Aorta (tissue), 5 donors: ENCODE measurements at places on chromosomes 3 and 15.

DNA sequence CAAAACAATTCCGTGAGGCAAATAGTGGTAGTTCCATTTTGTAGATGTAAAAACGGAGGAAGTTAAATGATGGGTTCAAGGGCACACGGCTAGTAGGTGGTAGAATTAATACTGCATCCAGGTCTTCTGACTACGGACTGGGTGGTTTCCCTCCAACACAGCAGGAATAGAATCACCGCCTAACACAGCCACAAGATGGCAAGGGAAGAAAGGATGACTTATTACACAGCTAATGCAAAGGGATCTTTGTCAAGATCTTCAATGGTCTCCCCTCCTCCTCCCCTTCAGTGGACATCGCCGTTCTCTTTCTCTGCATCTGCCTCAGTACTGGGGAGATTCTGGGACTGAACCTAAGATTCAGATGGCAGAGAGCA, 524 bp upstream of the TOPBP1 start:
- DNase-seq: no peak

- DNase-seq: peak; percentile 47
Measured at GRCh38 chr3:183811638-183812037, 13.7 kb downstream of the MAP6D1 start.

- no peak for DNase-seq
Measured at GRCh38 chr15:60396560-60396957, 1.2 kb downstream of the ANXA2 start.

DNA sequence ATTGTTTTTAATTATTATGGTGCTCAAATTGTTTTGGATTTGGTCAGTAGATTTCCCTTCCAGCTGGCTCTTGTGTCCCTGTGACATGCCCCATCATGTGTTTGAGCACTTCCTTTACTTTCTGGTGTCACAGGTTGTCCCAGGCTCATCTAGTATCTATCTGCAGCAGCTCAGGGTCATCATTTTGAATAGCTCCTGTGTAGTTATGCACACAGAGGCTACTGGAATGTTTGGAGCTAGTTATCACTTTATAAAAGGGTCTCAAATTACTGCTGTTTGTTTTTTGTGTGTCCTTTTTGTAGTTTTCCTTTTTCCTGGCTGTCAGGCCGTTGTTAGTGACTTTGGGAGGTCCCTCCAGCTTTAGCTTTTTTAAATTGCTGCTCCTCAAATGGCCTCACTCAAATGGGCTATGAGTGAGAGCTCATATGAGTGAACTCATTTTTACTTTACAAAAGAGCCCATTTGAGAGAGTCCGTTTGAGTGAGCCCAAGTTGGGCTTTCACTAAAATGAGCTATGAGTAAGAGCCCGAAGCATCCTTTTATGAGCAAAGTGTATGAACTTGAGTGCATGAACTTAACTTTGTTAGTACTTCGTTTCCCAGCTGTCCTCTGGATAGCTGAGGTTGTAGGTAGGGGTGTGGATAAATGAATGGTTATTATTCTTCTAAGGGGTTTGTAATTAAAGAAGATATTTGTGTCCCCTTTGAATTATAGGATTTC, 43.8 kb downstream of the SQOR start:
- DNase-seq: no peak

DNA sequence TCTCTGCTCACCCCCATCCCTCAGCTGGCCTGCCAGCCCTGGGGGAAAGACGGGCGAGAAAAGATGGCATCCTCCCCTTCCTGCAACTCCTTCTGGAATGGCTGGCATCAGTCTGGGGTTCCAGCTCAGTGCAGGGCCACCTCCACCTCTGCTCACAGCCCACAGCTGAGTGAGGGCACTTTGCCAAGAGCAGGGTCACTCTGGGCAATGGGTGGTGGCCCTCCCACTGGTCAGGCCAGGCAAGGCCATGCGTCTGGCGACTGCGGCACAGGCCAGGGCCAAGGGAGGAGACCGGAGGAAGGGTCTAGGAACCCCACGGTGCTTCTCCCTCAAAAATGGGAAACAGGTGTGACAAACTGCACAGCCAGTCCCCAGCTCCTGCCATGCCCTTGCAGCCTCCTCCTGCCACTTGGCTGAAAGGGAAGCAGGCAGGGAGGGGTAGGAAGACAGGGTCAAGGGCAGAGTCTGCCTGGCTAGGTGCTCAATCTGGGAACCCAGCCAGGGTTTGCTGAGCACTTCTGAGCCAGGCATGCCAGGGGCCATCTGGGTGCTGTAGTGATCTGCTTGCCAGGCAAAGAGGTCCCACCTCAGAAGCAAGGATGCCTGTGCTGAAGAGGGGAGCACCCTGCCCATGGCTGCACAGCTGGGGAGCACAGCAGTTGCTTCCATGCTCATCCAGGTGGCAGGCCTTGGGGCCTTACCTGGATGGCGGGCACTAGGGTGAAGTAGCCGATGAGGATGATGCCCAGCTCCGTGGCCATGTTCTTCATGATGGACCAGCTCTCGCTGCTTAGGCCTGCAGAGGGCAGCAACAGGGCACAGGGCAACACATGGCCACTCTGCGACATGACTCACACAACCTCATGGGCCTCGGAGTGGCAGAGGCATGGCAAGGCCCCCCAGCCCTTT, 41.2 kb downstream of the PTPN23 start:
- DNase-seq: peak; percentile 50

DNA sequence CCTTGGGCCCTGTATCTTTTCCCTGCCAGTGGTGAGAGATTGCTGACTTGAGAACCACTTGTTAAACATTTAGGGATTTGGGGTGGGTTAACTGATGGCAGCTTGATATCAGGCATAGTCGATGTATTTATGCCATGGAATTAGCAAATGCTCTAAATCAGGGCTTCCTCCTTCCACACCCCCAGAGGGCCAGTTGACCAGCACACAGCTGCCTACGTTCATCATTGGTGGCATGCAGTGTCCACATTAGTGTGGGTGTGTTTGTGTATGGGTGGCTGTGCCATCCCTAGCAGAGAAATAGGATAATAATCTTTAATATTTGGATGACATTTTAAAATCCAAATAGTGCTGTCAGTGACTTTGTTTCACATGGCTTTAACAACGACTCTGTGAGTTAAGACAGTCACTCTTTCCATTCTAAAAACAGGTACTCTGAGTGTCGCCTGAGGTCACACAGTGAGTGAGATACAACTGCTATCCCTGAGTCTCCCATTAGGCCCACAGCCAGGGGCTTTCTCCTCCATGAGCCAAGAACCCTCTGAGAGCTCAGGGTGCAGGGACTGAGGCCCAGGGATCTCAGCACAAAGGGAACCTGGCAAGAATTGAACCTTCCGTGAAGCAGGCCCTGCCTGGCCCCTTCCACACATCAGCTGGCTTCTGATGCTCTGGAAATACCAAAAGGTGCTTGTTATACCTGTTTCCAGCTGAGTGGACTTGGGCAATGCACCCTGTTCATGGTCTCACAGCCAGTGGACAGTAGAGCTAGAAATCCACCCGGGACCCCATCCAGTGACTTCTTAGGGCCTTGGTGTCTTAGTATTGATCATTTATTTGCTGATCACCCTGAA, 4.3 kb upstream of the LTF start:
- no peak for DNase-seq

- no peak for DNase-seq
Measured at GRCh38 chr3:42267878-42268277, 1.9 kb upstream of the CCK start.

DNA sequence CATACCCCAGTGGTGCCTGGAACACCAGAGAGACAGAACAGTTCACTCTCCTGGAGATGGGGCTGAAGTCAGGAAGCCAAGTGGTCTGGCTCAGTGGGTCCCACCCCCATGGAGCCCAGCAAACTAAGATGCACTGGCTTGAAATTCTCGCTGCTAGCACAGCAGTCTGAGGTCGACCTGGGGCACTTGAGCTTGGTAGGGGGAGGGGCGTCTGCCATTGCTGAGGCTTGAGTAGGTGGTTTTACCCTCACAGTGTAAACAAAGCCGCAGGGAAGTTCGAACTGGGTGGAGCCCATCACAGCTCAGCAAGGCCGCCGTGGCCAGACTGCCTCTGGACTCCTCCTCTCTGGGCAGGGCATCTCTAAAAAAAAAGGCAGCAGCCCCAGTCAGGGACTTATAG, 272.0 kb downstream of the KLF13 start:
- no peak for DNase-seq

- no peak for DNase-seq
Measured at GRCh38 chr15:71729319-71729718, 81.0 kb upstream of the NR2E3 start.

DNA sequence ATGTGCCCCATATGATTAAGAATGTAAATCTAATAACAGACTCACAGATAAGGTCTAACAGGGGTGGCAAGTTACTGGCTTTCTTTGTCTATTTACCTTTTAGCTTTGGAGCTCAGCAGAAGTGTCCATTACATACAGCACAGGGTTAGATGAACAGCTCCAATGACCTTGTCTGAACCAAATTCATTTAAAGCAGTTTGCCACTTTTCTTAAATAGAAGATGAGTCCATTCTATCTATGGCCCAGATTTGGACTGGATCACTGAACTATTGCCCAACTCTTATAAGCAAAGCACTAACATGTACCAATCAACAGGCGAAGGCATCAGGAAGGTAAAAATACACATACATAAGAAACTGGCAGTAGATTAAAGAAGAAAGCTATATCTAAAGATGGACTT, 214.4 kb downstream of the TIGIT start:
- no peak for DNase-seq

- no peak for DNase-seq
Measured at GRCh38 chr3:126714921-126715320, 10.9 kb downstream of the CHCHD6 start.

- DNase-seq: no peak
Measured at GRCh38 chr3:150107429-150108175, 136.9 kb upstream of the PFN2 start.

- no peak for DNase-seq
Measured at GRCh38 chr3:150352931-150353330, 55.2 kb upstream of the TSC22D2 start.

GRCh38 chr3:135272026-135272669, 477.1 kb downstream of the EPHB1 start:
- DNase-seq: no peak

- no peak for DNase-seq
Measured at GRCh38 chr15:29556380-29556779, 265.9 kb downstream of the TJP1 start.

- no peak for DNase-seq
Measured at GRCh38 chr3:27326629-27327545, 42.3 kb downstream of the NEK10 start.

DNA sequence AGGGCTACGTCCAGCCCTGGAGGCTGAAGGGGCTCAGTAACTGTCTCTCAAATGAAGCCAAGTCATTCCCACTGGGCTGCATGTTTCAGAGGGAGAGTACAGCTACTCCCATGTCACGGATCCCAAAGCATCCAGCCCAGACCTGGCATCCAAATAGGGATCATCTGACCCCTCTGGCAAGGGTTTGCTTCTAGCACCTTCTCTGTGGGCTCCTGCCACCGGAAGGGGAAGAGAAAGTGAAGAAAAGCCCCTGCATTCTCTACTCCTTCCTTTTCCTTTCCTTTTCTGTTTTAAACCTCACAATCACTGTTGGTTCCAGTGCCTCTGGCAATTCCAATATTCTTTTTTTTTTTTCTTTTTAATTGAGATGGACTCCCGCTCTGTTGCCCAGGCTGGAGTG, 64.5 kb upstream of the CTSH start:
- DNase-seq: peak; percentile 37

DNA sequence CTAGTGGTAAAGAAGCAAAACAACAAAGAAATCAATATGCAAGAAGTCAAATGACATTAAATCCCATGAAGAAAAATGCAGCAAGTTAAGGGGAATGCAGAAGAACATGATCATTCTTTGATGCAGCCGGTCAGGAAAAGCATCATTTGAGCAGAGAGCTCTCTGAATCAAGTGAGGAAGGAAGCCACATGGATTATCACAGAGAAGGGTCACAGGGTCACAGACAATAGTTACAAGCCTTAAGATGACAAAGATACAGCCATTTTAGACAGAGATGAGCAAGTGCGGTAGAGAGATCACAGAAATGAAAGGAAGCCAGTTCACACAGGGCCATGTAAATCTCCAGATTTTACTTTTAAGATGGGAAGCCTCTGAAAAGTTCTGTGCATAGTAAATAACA, 43.9 kb downstream of the UBE3A start:
- no peak for DNase-seq

GRCh38 chr3:9750556-9751411, 1.0 kb downstream of the OGG1 start:
- no peak for DNase-seq

DNA sequence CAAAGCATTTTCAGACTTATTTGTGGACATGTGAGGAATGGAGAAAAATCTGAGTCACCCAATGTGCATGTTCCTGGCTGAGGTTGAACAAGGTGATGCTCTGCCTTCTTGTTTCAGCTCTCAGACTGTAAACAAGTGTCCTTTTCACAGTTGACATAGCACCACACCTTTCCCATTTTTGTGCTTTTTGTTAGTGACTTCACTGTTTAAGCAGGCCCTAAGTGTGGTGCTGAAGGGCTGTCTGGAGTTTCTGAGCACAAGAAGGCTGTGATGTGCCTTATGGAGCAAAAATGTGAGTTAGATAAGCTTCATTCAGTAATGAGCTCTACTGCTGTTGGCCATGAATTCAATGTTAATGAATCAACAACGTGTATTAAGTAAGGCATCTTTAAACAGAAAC, 20.4 kb downstream of the ABI3BP start:
- no peak for DNase-seq

- no peak for DNase-seq
Measured at GRCh38 chr3:154749514-154749913, 319.5 kb upstream of the GPR149 start.

DNA sequence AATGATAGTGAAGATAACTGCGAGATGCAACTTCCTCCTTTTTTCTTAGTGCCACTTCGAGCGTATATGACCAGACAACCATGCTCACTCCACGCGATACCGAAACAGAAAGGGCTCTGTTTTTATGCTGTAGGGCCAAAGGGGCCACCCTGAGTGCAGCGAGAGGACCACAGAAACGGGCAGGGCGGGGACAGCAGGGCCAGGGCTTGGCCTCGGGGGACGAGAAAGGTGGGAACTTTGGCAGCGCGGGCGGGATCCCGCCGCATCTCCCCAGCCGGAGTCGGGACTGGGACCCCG, 483 bp downstream of the VPS13C start:
- DNase-seq: no peak

GRCh38 chr15:78177447-78177873, 28.3 kb downstream of the IDH3A start:
- no peak for DNase-seq

DNA sequence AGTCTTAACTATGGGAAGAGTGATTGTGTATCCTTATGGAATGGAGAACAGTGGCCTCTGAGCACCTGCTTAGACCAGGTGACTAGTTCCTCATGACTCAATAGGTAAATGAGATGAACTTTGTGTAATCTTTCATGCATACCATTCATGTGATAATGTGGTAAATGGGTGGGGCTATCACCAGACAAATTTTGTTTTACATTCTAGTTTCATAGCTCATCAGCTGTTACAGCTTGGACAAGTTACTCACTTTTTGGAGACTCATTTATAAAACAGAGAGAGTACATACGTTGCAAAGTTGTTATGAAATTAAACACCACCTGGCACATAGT, 103.7 kb upstream of the TGFBR2 start:
- DNase-seq: no peak

- DNase-seq: no peak
Measured at GRCh38 chr15:52683580-52683979, 4.4 kb upstream of the ATOSA start.
